NCI-H460 (cell line): ENCODE measurements at places on chromosomes 16 and 17. TPM values are rescaled to one million over a fixed set of nuclear protein-coding genes. Genes with fewer than 3 reads are reported as not detected.

DNA sequence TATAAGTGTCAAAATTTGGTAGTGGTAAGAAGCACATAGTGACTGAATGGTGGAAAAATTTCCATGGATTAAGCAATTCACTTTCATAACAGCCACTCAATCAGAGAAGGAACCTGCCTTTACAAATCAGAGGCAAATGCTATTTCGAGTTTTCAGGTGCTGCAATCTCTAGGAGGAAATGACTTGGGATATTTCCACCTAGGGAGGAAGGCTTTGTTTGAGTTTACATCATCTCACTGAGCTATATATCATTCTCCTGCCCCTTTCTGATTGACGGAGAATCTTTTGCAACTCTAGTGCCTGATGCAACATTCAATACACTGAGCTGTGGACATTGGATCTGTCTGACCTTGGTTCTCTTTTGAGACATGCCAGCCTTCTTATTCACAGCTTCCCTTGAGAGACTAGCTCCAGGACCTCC lies 26.3 kb downstream of the MARCHF10 start:
- no peak for DNase-seq

DDX19B gene
- 33.3 and 41.2 TPM in 2 replicates for total RNA-seq

DNA sequence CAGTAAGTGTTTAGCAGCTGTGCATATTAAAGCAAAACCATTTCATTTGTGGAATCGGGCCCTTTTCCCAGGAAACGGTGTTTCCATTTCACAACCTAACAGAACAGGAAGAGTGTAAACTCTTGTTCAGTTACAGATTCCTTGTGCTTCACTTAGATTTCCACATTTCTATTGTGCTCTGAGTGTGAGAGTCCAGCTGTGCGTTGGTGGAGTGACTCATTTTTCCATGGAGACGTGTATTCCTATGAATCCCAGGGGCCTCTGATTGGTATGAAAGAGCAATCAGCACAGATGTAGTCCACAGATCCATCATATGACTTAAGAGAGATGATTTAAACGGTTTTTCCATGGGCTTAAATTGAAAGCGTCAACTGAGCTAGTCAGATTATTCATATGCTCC lies 13.3 kb upstream of the CAVIN1 start:
- no peak for DNase-seq

- no peak for DNase-seq
These were observed 37.2 kb downstream of the LYRM1 start for GRCh38 chr16:20937736-20938135.

- DNase-seq: no peak
These were observed 12.2 kb downstream of the C16orf95 start for GRCh38 chr16:87304951-87305350.

DNAAF8 gene
- total RNA-seq: 0.15 and 0.26 TPM in 2 replicates

DNA sequence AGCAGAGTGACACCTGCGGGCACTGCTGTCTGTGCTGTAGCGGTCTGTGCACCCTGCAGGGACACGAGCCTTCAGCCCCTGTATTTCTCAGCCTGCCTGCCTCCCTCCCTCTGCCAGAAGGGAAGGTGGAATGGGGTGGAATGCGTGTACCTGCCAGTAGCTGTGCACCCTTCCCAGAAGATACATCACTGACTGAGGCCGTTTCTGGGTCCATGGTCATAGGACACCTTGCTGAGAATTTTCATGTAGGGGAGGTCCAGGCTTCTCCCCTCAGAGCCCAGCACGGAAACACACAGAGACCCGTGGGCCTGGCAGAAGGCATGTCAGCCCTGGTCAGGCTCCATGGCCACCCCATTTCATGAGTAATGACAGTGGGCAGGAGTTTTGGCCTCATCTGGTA lies 16.5 kb downstream of the DBNDD1 start:
- no peak for DNase-seq

DNA sequence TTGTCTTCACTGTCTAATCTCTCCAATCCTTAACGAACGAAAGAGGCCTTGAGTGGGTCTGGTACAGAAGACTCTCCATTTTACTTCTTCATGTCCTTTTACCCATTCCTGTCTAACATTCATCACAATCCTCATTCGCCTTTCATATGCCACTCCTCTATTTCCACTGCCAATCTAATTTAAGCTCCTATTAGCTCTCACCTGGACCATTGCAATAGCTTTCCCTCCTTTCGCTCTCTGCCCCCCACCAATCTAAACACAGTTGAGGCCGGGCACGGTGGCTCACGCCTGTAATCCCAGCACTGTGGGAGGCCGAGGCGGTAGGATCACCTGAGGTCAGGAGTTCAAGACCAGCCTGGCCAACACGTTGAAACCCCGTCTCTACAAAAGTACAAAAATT lies 6.3 kb upstream of the SLFN14 start:
- no peak for DNase-seq

- no peak for DNase-seq
These were observed 591 bp downstream of the DHX38 start for GRCh38 chr16:72094266-72094610.

DNA sequence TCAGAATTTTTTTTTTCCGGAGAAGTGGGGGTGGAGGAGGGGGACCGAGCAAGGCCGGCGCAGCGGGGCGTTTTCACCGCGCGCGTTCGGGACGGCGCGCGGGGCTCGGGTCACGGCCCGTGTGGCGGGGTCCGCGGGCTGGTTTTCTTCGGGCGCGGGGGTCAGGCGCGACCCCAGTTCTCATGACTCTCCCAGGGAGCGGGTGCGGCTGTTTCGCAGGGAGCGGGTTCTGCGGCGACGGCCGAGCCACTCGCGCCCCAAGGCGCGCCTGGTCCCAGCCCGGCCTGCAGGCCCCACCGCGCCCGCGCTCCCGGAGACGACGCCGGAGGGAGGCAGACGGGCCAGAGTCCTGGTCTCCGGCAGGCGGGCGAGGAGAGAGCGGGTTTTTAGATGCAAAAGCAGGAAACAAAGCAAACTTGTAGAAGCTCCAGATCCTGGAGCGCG lies 1.0 kb downstream of the BAHCC1 start:
- no peak for DNase-seq

GABARAPL2 gene
- total RNA-seq: 31.3 and 34.8 TPM in 2 replicates

- no peak for DNase-seq
These were observed 103.1 kb upstream of the HSBP1 start for GRCh38 chr16:83704656-83705055.

EVPLL gene
- not detected in 2 replicates for total RNA-seq

SLX4 gene
- 5.1 and 6.6 TPM in 2 replicates for total RNA-seq

GRCh38 chr17:17782523-17783115 lies 54.2 kb downstream of the SREBF1 start:
- no peak for DNase-seq

SMPD3 gene
- total RNA-seq: 0.07 and 0.14 TPM in 2 replicates

- no peak for DNase-seq
These were observed 743.1 kb downstream of the KCNJ18 start for GRCh38 chr17:22435231-22435974.

DNA sequence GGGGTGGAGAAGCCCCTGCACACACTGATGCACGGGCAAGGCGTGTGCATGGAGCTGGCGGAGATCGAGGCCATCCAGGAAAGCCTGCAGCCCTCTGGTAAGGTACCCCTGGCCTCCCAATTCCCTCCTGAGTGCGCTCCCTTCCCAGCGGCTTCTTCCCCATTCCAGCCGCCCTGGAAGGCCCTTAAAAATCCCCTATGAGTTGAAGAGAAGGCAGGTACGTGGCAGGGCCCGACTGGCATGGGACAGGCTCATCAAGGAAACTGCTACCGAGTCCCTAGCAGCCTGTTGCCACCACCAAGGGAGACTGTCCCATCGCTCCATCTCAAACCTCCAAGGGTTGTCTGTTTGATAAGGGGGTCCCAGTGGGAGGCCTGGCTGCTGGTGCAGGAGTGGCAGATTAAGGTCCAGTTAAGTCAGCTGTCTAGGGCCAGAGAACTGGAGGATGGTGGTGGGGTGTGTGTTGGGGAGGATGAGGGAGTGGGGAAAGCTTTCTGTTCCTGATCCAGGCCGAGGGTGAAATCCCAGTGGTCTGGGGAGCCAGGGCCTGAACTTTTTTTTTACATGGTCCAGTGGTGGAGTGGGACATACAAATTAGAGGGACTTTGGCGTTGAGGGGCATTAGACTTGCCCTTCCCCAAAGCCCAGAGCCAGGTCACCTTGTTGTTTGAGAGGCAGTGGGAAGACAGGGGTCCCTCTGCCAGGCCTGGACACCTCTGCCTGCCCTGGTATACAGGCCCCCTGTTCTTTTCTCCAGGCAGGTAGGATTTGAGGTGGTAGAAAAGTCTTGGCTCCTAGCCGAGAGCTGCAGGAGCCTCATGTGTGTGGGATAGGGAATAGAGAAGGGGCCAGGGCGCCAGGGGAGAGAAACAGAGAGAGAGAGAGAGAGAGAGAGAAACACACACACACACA lies 994 bp downstream of the IGFBP4 start:
- no peak for DNase-seq

GRCh38 chr17:16915752-16916556 lies 56.0 kb downstream of the TNFRSF13B start:
- DNase-seq: peak; percentile 25

GRCh38 chr17:48506246-48506645 lies 24.6 kb downstream of the HOXB1 start:
- no peak for DNase-seq

CCDC200 gene
- total RNA-seq: not detected in 2 replicates

DNA sequence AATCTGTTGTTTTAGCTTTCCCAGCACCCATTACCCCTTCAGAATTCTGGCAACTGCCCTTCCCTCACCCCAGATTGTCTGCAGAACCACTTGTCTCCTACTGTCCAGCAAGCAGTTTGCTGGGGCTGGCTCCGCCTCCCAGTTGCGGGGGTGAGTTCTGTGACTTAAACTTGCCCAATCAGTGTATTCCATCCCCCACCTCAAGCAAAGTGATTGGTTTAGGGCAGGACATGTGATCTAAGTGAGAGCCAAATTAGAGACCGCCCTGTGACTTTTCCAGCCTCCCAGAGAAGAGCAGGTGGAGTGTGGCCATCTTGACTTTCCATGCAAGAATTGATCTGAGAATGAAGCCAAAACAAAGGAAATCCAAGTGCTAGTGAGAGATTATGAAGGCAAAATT lies 22.7 kb upstream of the SRCIN1 start:
- DNase-seq: peak; percentile 30

TP53TG3D gene
- total RNA-seq: not detected in 2 replicates

DNA sequence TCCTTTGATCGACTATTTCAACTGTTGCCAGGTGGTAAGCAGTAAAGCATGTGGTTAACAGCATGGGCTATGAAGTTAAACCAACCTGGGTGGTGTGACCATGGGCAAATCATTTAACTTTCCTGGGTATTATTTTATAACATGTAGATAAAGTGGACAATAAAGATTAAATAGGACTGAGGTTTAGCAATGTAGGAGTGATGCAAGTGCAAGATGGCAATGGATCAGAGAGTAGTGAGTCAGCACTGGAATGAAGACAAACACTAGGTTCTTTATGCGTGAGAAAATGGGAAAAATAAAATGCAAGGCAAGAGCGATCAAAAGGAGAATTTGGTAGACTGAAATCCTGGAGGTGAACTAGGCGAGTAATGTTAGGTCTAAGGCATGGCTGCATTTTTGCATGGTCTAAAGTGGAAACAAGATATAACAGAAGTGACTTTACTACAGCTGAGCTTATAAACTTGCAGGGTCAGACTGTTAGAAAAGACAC lies 222.4 kb upstream of the AXIN2 start:
- peak; percentile 49 for DNase-seq

DNA sequence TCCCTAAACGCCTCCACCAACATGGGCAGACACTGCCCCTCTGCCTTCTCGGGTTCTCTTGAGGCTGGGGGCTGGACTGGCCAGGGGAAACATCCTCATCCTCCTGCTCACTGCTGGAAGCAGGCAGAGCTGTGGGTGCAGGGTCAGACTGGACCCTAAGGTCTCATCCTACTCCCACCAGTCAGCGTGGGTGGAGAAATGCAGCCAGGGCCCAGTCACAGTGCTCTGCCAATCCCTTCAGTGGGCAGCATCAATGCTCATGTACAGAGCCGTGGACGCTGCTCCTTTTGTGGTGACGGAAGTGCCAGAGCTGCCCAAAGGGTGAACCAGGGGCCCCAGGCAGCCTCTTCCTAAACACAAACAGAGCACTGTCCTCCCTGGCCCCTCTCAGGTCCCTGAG lies 13.4 kb upstream of the TBX2 start:
- no peak for DNase-seq
